ENCODE measurements at places on chromosomes 16 and 17. TPM values are rescaled to one million over a fixed set of nuclear protein-coding genes. Genes with fewer than 3 reads are reported as not detected.
A peak's percentile ranks its signal among the peaks of the same experiment; 100 is the strongest.

DNA sequence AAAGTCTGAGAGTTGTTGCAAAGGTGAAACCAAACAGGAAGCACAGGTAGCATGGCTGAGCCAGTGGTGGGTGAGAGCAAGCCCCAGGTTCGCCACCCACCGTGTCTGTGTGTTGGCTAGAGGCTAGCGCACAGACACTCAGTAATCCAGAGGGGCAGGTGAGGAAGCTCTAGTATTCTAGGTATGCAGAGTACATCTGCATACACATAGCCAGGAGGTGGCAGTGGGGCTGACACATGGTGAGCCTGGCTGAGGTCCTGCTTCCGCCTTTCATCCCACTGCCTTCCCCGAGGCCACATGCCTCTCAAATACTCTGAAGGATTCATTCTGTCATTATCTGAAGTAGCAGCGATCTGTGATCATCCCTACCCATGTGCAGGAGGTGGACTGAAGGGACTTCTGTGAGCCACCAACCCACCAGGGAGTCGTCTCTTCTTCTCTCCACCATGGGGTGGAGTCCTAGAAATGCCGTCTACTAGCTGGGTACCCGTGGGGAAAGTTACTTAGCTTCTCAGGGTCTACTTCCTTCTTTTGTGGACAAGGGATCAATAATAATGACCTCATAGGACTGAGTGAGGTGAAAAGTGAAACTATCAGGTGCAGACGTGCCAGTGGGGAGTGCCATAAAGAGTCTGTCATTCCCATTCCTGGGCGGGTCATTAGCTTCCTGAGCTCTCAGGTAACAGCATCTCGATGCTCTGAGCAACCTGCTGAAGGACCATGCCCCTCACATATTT lies 36.0 kb upstream of the ICAM2 start:
- no peak for DNase-seq

GRCh38 chr17:65409381-65409780 lies 152.1 kb downstream of the AXIN2 start:
- DNase-seq, result no peak

Gene SYCE1L
- polyA plus RNA-seq, result 4.9 TPM

DNA sequence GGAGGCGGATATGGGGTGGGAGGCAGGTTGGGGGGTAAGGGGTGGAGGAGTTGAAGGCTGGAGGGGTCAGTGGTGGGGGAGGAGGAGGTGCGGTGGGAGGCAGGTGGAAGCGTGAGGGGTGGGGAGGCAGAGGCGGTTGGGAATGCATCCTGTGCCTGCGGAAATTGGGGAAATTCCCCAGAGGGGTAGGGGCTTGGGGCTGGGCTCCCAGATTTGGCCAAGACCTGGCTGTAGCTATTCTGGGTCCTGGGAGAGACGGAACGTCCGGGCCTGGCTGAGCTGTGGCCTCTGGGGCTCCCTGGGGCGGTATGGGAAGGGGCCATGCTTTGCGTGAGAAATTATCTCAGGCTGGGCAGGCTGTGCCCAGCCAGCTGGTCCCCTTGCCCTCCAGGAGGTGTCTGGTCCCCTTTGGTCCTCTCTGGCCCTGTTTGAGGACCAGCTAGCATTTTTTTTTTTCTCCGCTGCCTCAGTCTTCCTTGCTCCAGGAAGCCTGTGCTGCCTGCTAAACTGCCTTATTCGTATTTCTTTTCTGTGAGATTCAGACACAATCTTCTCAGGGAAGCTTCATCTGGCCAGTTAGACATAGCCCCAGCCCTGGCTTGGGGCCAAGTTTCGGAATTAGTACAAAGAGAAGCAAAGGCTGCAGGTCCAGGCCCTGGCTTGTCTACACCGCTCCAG lies 7.3 kb upstream of the TRPV2 start:
- DNase-seq, result peak; percentile 41

DNA sequence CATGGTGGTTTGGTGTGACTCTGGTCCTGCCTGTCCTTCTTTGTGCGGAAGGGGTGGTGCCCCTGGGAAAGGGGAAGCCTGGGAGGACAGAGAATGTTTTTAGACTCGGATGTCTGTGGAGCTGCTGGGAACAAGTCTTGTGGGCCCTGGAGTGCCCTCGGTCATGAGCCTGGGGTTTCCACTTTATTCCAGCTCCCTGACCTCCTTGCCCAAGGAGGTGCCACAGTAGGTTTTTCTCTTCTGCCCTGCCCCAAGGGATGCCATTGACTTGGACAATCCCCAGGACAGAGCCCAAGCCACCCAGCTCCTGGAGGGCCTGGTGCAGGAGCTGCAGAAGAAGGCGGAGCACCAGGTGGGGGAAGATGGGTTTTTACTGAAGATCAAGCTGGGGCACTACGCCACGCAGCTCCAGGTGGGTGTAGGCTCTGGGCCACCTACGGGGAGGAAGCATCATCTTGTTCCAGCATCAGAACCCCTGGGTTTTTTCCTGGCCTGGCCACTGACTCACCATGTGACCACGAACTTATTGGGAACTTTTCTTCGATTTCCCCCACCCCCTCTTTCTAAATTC lies 1.4 kb downstream of the STAT5A start:
- DNase-seq, result no peak

DNA sequence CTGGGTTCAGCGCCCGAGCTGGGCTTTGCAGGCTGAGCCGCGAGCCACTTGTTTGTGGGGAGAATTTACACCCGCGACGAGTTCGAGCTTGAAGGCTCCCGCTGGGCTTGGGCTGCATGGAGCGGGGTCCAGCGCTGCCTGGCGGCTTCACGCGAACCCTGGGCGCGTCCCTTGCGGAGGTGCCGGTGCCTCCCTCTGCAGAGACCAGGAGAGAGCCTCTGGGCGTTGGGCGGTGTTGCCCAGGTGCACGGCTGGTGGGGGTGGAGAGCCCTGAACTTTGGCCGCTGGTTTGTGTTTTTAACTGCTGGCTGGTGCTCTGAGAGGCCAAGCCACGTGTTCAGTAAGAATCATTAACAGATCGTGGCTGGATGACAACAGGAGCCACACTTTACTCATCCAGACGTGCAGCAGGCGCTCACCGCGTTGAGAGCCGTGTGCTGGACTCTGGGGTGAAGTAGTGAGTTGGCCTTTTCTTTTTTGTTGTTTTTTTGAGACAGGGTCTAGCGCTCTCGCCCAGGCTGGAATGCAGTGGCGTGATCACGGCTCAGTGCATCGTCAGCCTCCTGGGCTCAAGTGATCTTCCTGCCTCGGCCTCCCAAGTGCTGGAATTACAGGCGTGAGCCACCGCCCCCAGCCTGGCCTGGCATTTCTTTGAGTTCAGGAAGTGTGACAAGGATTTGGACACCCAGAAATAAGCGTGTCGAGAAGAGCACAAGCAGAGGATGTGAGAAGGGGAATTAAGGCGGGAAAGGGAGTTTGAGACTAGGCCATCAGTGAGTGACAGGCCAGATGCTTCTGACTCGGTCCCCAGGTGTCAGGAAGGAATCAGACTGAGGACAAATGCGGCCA lies 827 bp downstream of the CDK10 start:
- peak; percentile 71 for DNase-seq

Gene ADGRG3
- 0.28 TPM for polyA plus RNA-seq

DNA sequence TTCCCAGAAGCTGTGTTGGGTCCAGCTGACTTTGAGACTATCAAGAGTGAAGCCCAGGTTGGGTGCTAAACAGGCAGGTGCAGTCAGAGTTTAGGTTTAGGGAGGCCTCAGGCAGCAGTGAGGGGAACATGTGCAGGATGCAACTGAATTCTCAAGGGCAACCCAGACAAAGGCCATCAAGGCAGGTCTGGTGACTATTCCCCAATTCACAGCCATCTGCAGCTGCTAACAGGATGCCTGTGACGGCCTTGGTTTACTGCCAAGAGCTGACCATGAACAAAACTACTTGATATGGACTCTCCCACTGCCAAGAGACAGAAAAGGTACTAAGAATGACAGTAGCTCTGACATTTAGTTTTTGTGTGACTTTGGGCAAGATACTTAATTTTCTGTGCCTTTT lies 45.2 kb upstream of the BCAR1 start:
- DNase-seq, result peak; percentile 54

Gene ATP1B2
- 26.2 TPM for polyA plus RNA-seq

Gene SEPTIN1
- 3.3 TPM for polyA plus RNA-seq

Gene UMOD
- polyA plus RNA-seq, result not detected

GRCh38 chr17:50039058-50039457 lies 16.9 kb upstream of the ITGA3 start:
- DNase-seq, result no peak

DNA sequence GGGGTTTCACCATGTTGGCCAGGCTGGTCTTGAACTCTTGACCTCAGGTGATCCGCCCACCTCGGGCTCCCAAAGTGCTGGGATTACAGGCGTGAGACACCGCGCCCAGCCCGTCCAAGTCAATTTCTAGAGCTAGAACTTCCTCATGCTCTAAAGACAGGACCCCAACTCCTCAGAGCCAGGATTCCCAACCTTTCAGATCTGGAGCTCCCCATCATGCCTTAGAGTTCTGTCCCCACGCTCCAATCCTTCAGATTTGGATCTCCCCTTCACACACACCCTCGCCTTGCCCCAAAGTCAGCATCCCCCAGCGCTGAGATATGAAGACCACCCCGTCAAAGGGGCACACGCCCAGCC lies 448 bp downstream of the KCTD19 start:
- no peak for DNase-seq

DNA sequence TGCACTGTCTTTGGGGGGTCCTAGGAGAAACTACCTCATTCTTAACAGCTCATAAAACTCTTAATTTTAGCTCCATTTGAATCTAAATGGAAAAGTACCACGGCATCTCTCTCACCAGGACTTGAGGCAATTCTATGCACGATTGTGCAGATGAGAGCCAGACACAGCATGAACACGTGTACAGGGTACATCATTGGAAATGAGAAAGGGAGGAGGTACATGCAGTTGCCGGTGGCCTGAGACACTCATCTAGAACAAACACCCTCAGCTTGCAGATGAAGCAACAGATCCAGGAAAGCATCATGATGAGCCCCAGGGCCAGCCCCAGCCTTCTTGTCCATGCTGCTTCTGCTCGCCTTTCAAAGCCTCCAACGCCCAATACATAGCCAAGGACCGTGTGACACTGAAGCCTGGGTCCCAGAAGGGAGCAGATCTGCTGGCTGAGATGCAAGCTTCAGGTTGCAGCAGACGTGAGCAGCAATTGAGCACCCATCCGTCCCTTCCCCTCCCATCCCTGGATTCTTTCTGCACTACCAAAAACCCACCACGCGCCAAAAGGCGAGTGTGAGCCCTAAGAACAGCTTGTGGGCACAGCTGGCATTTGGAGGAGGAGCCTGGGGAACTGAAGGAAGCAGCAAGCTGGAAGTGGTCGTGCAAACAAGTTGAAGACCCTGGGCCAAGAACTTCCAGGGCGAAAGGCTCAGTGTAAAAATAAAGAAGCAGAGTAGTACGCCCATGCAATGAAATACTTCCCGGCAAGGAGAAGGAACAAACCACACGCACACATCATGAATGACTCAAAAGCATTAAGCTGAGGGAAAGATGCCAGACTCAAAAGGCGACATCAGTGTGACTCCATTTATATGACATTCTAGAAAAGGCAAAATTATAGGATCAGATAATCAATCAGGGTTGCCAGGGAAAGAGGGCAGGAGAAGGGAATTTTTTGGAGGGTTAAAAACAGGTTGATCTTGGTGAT lies 7.3 kb upstream of the RCVRN start:
- DNase-seq, result no peak

- peak; percentile 59 for DNase-seq
Measured at GRCh38 chr17:43784628-43785101, 4.4 kb downstream of the CFAP97D1 start.

DNA sequence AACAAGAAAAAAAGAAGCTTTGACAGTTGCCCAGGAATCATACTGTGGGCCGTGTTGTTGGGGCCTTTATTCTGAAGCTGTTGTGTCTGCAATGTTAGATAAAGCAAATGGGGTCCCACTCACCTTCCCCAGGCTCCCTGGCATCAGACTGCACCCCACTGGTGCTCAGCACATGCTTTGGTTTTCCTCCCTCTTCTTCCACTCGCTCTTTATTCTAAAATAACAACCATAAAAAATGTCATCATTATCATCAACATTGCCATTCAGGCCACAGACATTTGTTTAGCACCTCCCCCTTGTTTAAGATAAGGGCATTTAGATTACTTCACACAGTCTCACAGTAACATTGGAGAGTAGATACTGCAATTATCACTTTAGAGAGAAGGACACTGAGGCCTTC lies 8.2 kb downstream of the MYLK3 start:
- no peak for DNase-seq

Gene C1QTNF1
- 4.7 TPM for polyA plus RNA-seq

Gene DPEP2
- polyA plus RNA-seq, result 2.2 TPM

Gene PYDC1
- 3.0 TPM for polyA plus RNA-seq

All from muscle of back (tissue), 13 donors.